LHCN-M2 (cell line): ENCODE measurements at places on chromosomes 7 and 10. TPM values are rescaled to one million over a fixed set of nuclear protein-coding genes. Genes with fewer than 3 reads are reported as not detected.

GRCh38 chr7:78222001-78222751 is 423.6 kb downstream of the PHTF2 start:
- DNase-seq, result peak; percentile 84

GRCh38 chr10:11424456-11425295 is 186.8 kb downstream of the USP6NL start:
- peak; percentile 54 for DNase-seq

DNA sequence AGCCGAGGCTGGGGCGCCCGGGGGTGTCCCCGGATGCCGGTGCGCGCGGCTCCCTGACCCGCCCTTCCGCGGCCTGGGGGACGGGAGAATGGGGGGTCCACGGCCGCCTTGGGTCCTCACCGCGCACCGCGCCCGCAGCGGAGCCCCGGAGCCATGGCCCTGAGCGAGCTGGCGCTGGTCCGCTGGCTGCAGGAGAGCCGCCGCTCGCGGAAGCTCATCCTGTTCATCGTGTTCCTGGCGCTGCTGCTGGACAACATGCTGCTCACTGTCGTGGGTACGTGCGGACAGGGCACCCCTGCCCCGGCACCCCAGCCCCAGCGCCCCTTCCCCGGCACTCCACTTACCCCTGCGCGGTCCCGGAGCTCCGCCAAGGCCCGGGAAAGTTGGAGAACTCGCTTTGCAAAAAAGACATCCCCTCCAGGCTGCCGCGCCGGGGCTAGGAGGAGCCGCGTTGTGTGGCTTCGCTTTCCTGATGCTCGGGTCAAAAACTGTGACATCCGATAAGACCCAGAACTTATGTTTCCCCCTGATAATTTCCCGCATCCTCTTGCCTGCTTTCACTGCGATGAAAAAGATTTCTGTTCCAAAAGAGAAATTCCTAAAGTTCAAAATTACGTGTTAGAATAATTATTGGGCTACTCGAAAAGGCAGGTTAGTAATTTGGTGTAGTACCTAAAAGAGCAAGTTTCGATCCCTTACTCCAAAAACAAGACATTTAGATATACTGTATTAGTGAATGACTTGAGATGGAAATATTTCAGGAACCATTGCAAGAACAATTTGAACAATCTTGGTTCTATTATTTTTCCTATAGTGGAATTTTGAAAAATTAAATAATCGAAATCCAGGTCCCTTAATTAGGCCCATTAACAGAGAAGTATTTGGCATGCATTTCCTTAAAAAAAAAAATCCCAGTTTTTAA is 888 bp downstream of the SLC18A2 start:
- DNase-seq, result no peak

- no peak for DNase-seq
Observed at GRCh38 chr10:114516356-114516755, 112.1 kb upstream of the AFAP1L2 start.

GRCh38 chr7:127290116-127290655 is 37.4 kb upstream of the GRM8 start:
- no peak for DNase-seq

GRCh38 chr10:47294057-47294456 is 5.9 kb upstream of the GDF10 start:
- no peak for DNase-seq

DNA sequence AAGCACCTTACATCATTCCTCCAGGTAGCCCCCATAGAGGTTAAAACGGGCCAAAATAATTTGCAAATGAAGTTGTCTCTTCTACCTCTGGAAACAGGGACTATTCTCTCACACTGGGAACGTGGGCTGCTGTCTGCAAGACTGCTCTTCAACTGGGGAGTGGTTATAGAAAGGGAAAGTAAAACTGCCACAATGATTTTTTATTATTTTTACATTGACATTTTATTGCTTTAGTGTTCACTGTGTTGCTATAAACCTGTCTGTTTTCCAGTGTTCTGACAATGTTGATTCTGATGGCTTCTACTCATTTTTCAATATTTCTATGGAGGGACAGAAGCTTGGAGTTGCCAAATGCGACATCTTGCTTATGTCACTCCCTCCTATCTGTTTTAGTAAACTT is 115.1 kb upstream of the ANTXRL start:
- no peak for DNase-seq

DNA sequence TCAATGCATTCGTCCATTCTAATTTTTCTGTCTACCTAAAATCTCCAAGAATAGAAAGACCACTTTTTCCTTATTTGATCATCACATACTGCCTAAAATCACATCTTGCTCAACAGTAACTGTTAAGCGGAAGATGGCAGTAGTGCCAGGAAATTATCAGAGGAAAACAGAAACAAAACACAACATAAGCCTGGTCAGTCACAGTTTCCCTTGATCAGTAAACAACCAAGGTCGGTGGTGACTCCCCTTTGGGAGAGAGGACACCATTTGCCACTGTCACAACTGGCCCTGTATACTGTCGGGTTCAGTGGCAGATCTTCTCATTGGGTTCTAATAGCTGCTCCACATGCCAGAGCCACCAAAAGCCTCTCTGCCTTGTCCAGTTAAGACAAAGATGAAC is 106.6 kb downstream of the PLXNA4 start:
- no peak for DNase-seq

DNA sequence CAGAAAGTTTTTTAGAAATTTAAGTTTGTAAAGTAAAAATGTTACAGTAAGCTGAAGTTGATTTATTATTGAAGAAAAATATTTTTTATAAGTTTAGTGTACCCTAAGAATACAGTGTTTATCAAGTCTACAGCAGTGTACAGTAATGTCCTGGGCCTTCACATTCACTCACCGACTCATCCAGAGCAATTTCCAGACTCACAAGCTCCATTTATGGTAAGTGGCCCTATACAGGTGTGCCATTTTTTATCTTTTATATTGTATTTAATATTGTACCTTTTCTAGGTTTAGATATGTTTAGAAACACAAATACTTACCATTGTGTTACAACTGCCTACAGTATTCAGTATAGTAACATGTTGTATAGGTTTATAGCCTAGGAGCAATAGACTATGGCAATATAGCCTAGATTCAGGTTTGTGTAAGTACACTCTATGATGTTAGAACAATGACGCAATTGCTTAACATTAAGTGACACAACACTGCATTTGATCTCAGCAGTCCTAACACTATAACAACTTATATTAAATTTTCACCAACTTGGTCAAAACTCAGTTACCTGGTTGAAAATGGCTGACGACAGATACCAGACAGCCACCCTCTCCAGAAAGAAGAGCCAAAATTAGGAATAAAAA is 45.7 kb downstream of the HIBADH start:
- no peak for DNase-seq

DNA sequence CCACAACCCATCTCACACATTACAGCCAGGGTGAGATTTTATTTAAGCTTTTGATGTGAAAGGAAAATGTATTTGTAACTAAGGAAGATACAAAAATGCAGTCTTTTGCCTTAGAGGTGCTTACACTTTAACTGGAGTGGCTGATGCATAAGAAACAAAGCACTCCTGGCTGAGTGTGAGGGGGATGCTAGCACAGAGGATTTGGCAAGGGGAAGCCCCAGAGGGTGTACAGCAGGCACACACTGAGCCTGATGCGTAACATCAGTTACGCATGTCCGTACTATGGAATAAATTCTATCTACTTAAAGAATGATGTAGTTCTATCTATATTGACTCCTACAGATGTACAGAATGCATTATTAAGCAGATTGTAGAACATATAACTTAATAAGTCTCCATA is 17.8 kb downstream of the GIMAP8 start:
- DNase-seq, result no peak

GRCh38 chr7:81819861-81820260 is 50.0 kb upstream of the HGF start:
- DNase-seq, result peak; percentile 18

- DNase-seq, result no peak
Observed at GRCh38 chr7:137578541-137578940, 235.0 kb upstream of the PTN start.

GRCh38 chr7:137354961-137355360 is 11.4 kb upstream of the PTN start:
- no peak for DNase-seq

DNA sequence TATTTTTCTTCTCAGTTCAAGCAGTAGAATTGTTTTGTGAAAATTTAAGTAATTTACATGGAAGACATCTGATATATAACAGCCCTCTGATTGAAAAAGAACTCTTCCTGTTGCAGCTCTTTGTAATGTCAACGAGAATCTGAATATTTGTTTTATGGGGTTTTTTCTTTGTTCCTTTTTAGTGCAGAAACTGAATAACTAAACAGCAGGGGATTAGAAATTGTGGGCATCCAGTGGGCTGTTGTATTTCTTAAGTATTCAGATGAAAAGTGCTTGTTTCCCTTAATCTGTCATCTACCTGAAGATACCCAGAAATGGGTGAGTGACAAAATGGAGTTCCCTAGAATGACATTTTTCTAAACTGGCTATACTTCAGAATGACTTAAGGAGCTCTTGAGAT is 7.4 kb downstream of the ARL4A start:
- no peak for DNase-seq

DNA sequence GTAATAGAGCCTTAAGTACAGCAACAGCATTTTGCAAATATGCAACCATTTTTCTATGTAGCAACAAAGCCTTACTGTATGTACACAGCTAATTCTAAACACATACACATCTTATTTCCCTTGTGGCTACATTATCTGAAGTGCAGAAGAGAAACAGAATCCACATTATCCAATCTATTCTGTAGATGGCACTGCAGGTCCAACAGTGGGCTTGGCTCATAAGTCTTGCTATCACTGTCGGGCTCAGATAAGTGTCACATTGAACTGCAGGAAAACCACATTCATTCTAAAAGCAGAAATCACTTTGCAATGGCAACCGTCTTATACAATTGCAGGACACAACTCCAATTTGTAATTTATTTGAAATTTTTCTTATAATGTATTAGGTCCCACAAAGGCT is 109.8 kb upstream of the NOBOX start:
- DNase-seq, result no peak

- DNase-seq, result no peak
Observed at GRCh38 chr7:32535162-32535702, 39.9 kb downstream of the AVL9 start.

DNA sequence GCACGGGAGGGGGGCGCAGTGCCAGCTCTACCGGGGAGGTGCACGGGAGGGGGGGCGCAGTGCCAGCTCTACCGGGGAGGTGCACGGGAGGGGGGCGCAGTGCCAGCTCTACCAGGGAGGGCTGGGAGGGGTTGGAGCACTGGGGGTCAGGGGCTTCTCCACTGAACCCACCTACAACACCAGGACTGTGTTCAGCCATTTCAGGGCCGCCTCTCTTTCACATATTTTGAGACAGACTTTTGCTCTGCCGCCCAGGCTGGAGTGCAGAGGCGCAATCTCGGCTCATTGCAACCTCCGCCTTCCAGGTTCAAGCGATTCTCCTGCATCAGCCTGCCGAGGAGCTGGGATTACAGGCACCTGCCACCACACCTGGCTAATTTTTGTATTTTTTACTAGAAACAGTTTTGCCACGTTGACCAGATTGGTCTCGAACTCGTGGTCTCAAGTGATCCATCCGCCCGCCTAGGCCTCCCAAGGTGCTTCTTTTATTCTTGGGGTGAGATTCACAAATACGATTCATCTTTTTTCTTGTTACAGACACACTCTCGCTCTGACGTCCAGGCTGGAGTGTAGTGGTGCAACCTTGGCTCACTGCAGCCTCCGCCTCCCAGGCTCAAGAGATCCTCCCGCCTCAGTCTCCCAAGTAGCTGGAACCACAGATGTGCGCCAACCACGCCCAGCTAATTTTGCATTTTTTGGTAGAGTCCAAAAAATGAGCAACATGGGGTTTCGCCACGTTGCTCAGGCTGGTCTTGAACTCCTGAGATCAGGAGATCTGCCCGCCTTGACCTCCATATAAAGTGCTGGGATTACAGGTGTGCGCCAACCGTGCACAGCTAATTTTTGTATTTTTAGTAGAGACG is 37.0 kb downstream of the ADAP1 start:
- no peak for DNase-seq

GRCh38 chr10:103789161-103789560 is 66.2 kb downstream of the SH3PXD2A start:
- DNase-seq, result no peak

GRCh38 chr7:32809347-32809746 is 82.2 kb downstream of the KBTBD2 start:
- no peak for DNase-seq

- no peak for DNase-seq
Observed at GRCh38 chr7:31814187-31814586, 127.2 kb downstream of the PPP1R17 start.

- DNase-seq, result no peak
Observed at GRCh38 chr10:105769248-105770184, 1128.4 kb downstream of the SORCS3 start.

GRCh38 chr10:129758207-129759021 is 205.7 kb downstream of the EBF3 start:
- no peak for DNase-seq

DNA sequence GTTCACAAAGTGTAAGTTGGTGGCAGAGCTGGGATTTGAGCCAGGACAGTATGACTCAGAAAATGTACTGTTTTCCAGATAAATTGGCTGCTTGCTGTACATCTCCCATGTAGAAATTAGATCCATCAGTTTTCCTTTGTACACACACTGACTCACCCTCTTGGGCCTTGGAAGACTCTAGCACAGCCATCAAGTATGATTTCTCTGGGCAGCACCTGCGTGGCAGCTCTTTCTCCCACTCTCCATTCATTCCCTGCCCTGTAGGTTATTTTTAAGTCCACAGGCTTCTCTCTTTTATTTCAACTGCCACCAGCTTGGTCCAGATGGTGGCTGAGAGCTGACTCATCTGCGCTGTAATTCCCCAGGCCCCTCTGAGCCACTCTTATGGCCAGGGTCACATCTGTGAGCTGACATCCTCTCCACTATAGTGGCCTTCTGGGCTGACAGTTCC is 28.3 kb upstream of the SDK1 start:
- peak; percentile 94 for DNase-seq

- DNase-seq, result no peak
Observed at GRCh38 chr7:66236713-66237303, 31.7 kb downstream of the TPST1 start.

GRCh38 chr7:47470567-47471357 is 111.1 kb downstream of the TNS3 start:
- no peak for DNase-seq

DNA sequence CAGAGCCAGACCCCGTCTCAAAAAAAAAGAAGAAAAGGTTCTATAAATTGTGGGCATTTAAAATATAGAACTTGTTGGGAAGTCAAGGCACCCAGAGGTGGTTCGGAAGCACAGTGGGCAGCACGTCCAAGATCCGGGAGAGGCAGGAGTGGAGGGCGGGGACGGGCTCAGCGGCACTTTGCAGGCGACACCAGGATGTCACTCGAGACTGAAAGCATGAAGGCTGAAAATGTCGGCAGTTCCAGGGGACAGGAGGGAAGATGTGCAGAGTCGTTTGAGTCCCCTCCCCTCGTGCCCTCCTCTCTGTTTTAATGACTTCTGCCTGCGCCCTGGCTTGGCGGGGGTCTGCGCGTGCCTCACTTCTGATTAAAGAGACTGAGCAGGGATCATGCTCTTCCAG is 30.6 kb downstream of the IQCE start:
- DNase-seq, result no peak

The NPC1L1 gene
- not detected in 2 replicates for total RNA-seq

The DDX21 gene
- 94.7 and 96.7 TPM in 2 replicates for total RNA-seq

The PHKG1 gene
- total RNA-seq, result 0.38 and 0.46 TPM in 2 replicates

The ZNF212 gene
- 6.6 and 7.9 TPM in 2 replicates for total RNA-seq

The TMEM213 gene
- not detected in 2 replicates for total RNA-seq

The ACSM6 gene
- total RNA-seq, result not detected in 2 replicates

The SLC18A3 gene
- total RNA-seq, result not detected in 2 replicates

The C1GALT1 gene
- 555 and 675 TPM in 2 replicates for total RNA-seq

The DDC gene
- total RNA-seq, result not detected in 2 replicates

The CC2D2B gene
- total RNA-seq, result 0.11 and 0.71 TPM in 2 replicates
